GM04503 (cell line): ENCODE measurements at places on chromosomes 6 and 20.

GRCh38 chr6:28858963-28859362 lies 64.8 kb downstream of the TRIM27 start:
- DNase-seq: no peak

DNA sequence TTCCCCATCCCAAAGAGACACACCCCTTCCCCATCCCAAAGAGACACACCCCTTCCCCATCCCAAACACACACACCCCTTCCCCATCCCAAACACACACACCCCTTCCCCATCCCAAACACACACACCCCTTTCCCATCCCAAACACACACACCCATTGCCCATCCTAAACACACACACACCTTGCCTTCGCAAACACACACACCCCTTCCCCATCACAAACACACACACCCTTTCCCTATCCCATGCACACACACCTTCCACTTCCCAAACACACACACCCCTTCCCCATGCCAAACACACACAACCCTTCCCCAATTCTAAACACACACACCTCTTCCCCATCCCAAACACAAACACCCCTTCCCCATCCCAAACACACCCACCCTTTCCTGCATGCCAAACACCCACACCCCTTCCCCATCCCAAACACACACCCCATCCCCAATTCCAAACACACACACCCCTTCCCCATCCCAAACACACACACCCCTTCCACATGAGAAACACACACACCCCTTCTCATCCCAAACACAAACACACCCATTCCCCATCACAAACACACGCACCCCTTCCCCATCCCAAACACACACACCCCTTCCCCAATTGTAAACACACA lies 315.3 kb downstream of the KIF16B start:
- DNase-seq: no peak

DNA sequence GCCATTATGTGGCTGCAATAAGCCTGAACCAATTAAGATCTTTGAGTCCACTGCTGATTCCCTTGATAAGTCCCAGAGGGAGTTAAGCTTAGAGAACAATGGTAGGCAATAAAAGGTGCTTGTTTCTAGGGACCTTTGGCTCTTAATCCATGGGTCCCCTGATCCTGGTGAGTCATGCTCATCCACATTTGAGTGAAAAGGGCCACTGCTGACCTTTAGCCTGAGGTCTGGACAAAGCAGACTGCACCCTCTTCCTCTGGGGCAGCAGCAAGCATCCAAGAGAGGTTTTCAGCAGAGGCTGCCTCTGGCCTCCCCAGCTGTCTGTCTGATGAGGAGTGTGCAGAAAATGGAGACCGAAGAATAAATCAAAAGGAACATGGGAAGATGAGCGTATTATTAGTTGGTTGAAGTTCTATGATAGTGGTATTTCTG lies 16.1 kb upstream of the SCGN start:
- DNase-seq: no peak

- DNase-seq: no peak
Measured at GRCh38 chr6:53529324-53530036, 15.4 kb downstream of the GCLC start.

- DNase-seq: no peak
Measured at GRCh38 chr6:119348748-119349360, 707 bp downstream of the MAN1A1 start.

DNA sequence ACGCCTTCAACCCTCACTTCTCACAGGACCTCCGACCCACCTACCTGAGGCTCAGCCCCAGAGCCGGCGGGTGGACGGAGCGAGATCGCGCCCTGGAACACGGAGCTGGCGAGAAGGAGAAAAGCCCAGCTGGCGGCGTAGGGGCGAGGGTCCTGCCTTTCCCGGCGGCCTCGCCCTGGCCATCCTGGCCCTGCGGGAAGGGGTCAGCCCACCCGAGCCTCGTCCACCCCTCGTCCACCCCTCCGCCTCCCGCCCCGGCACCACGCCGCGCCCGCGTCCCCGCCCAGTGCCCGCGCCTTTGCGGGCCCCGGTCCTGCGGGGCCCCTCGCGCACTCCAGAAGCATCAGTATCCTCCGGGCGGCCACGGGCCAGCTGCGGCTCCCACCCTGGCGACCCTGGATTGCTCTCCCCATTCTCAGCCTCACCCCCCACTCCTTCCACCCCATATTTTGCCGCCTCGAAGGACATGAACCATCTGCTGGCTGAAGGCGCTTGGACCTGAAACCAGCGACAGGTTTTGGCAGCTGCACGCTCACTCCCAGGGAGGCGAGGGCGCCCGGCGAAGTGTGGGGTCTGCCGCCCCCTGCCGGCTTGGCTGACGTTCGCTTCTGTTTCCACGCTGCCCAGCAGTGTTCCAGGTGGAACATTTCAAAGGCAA lies 65.1 kb downstream of the PLG start:
- no peak for DNase-seq

GRCh38 chr6:3808759-3809514 lies 40.2 kb upstream of the FAM50B start:
- DNase-seq: peak; percentile 73

DNA sequence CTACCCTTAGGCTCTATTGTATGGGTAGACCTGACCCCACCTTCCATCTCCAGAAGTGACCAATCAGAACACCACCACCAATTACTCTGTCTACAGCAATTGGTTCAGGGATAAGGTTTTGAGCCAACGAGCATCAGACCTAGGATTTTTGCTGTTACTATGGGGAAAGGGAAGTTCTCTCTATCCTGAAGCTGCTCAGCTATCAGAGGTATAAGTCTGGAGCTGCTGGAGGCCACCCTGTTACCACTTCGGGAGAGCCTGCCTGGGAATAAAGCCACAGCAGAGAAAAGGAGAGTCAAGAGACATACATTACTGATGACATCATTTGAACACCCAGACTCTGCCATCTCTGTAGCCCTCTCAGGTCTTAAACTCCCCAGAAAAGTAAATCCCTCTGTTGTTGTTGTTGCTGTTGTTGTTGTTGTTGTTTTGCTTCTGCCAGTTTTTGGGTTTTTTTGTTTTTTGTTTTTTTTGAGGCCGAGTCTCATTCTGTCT lies 94.5 kb downstream of the PREX1 start:
- DNase-seq: no peak

DNA sequence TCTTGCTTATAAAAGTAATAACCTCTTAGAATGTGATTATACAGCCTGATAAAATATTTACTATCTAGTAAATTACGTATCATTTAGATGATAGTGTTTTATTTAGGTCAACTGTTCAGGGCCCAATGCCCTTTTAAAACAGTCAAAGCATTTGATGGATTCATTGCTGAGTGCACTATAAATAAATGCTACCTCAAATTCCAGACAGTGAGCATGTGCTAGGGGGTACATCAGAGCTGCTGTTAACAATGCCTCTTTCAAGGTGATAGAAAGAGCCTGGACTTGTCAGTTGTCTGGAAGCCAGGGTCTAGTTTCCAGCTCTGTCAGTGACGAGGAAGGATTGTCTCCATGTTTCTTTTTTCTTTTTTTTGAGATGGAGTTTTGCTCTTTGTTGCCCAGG lies 7.5 kb upstream of the TMEM242 start:
- no peak for DNase-seq

GRCh38 chr6:5223309-5223708 lies 37.4 kb downstream of the LYRM4 start:
- no peak for DNase-seq

GRCh38 chr6:142855893-142856623 lies 88.9 kb downstream of the HIVEP2 start:
- DNase-seq: no peak

DNA sequence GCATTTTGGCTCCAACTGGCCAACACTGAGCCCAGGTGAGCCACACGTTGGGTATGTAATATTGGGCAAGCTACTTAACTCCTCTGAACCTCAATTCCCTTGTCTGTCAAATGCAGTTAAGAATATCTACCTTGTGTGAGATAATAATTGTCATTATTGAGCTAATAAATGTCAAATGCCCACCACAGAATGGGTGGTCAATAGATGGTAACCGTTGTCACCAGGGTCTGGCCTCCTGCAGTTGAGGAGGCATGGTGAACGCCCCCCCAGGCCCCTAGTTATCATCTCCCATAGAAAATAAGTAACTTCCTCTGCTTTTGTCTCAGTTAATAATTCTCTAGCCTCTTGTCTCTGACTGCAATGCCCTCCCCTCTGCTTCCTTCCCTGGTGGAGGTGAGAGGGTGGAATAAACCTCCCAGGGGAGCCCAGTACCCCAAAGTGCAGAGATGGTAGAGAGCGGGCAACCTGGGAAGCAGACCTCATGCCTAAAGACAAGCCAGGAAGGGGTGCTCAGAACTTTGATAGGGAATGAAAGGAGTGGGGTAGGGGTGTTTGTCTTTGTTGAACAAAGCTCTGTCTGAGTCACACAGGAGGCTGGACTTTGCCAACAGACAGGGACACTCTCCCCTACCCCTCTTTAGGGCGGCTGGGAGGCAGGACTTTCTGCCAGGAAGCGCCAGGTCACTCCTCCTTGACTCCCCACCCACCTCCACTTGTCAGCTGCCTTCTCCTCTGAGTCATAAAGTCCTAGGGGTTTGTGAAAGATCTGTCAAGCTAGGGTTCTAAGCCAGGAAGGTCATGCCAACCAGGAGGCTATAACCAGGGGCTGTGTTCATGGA lies 1.3 kb upstream of the UNC5CL start:
- DNase-seq: no peak

- DNase-seq: no peak
Measured at GRCh38 chr20:40659567-40659966, 29.5 kb downstream of the MAFB start.

DNA sequence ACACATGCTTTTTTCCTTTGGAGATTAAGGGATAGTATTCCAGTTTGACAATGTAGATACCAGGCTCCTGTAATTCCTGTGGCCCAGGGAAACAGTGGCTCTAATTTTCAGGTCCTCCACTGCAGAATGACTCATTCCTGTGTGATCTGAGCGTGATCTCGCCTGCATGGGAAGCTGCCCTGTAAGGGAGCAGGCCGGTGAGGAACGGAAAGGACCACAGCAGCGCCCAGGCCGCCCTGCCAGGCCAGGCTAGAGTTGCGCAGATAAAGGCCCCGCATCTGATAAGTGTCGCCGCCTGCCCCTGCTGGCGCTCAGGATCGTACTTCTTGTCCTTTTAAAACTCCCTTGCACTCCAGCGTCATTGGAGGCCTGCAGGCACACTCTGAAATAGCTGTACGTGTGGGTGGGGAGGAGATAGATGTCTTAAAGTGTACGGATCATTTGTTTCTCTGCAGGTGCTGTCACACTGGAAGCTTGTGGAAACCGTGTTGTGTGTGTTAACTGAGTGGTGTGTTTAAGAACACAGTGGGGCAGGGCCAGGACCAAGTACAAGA lies 60.7 kb downstream of the SYNJ2 start:
- DNase-seq: no peak

DNA sequence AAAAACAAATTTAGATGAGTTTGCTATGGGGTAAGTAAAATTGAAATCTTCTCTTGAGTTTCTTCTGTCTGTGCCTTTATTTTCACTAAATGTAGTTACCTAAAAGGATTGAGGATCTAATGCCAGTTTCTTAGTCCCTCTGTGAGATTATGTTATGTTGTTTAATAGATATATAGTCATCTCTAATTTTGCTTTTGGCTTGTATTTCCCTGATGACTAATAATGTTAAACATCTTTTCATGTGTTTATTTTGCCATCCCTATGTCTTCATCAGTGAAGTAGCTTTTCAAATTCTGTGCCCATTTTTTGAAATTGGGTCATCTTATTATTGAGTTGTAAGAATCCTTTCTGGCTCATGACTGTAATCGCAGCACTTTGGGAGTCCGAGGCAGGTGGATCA lies 13.7 kb downstream of the QRSL1 start:
- no peak for DNase-seq

- DNase-seq: peak; percentile 31
Measured at GRCh38 chr6:38095054-38095453, 275.5 kb downstream of the ZFAND3 start.

- DNase-seq: no peak
Measured at GRCh38 chr20:60261333-60261732, 303.1 kb downstream of the CDH26 start.

- DNase-seq: no peak
Measured at GRCh38 chr6:127879685-127880084, 21.2 kb downstream of the THEMIS start.

GRCh38 chr20:17698384-17698783 lies 1.4 kb upstream of the BANF2 start:
- no peak for DNase-seq

GRCh38 chr6:108247965-108248536 lies 12.8 kb downstream of the SNX3 start:
- no peak for DNase-seq

DNA sequence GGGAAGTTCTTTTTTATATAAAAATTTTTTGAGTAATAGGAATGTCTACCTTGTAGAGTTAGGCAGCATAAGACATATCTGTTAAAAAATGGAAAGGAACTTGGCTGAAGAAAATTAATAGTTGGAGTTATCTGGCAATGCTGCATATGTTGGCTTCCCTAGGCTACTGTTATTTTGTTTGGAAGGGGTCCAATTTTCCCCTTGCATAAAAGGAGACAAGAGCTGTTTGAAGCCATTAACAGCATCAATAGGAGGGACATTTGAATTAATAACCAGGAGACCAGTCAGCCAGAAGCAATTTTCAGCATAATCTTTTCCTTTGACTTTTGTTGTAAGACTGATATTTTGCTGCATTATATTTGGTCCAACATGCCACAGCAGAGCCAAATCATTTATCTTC lies 80.9 kb upstream of the TAB2 start:
- DNase-seq: no peak

DNA sequence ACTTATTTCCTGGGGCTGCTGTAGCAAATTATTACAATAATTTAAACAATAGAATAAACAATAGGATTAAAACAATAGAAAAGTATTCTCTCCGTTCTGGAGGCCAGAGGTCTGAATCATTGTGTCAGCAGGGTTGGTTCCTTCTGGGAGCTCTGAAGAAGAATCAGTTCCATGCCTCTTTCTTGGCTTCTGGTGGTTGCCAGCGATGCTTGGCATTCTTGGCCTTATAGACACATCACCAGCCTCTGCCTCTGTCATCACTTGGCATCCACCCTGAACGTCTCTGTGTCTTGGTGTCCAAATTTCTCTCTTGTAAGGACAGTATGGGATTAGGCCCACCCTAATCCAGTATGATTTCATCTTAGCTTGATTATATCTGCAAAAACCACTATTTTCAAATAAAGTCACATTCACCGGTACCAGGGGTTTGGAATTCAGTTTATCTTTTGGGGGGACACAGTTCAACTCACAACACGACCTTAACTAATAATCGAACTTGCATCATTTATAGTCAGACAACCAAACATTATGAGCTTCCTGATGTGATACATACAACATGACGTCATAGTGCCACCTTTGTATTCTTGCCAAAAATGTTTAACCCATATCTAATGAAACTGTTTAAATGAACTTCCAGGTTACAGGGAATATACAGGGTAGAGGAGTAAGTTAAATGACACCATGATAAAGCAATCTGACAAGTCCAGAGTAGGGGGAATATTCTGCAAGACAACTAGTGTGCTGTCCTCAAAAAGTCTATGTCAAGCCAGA lies 84.7 kb upstream of the RNF24 start:
- no peak for DNase-seq
